Dorsolateral prefrontal cortex (tissue), 122 donors: ENCODE measurements at places on chromosomes 5 and 9.

GRCh38 chr5:164577201-164577600 lies 1071.8 kb downstream of the MAT2B start:
- DNase-seq, result no peak

- DNase-seq, result no peak
Measured at GRCh38 chr5:96633820-96634219, 28.4 kb upstream of the CAST start.

GRCh38 chr9:128026255-128026772 lies 40.8 kb downstream of the NAIF1 start:
- DNase-seq, result no peak

GRCh38 chr5:177980743-177981151 lies 15.3 kb downstream of the PROP1 start:
- DNase-seq, result peak; percentile 64

GRCh38 chr9:1979741-1980367 lies 35.3 kb upstream of the SMARCA2 start:
- DNase-seq, result no peak

- no peak for DNase-seq
Measured at GRCh38 chr5:97167435-97167834, 15.6 kb downstream of the RIOK2 start.

DNA sequence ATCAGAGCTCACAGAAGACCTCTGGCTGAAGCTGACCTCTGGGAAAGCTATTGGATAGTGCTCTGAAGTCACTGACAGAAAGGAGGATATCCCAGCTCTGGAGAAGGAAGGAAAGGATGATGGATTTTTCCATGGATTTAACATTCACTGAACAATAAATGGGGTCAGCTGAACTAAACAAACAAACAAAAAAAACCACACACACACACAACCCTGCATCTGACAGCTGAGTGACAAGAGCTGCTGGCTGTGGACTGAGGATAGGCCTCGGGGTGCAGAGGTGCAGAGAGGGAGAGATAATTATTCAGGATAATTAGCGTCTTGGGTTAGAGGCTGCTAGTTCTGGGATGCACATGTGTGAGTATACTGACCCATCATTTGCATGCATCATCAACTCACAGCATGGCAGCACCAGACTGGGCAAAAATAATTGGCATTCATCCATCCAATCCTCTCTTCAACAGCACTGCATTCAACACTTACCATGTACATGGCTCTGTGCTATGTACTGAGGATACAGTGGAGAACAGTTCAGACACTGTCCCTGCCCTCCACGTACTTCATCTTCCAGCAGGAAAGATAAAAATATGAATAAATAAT lies 131.4 kb upstream of the TRIM32 start:
- peak; percentile 21 for DNase-seq

DNA sequence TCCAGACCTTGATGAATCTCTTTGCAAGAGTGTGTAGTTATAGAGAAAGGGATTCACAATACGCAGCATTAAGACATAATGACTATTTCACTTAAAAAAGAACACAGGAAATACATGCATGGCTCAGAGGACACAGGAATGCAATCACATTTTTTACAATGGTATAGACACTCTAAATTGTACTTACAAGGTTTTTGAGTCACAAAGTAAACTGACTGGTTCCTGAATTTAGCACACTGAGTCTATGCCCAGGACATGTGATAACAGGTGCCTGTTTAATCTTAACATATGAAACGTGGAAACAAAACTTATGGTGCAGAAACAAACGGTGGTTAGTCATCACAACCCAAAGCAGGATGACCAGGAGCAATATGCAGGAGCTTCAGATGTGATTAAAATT lies 6.7 kb downstream of the EPB41L4A start:
- DNase-seq, result no peak

- DNase-seq, result no peak
Measured at GRCh38 chr9:82783045-82783444, 279.9 kb downstream of the RASEF start.

DNA sequence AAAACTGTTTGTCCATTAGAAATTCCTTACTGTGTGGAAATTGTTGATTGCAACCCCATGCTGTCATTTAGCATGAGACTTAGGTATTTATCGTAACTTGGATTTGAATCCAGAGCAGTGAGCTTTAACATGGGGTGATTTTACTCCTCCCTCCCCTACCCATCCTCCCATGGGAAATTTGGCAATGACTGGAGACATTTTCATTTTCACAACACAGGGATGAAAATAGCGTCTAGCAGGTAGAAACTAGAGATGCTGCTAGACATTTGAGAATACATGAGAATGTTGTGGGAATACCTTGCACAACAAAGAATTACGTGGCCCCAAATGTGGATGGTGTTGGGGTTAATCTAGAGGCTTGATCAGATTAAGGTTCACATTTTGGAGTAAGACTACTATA lies 191.3 kb upstream of the MPDZ start:
- DNase-seq, result no peak

- DNase-seq, result no peak
Measured at GRCh38 chr9:87520172-87520683, 22.6 kb downstream of the DAPK1 start.

- DNase-seq, result no peak
Measured at GRCh38 chr5:96538808-96539250, 105.8 kb upstream of the PCSK1 start.
